Esophagus squamous epithelium (tissue), 5 donors: ENCODE measurements at places on chromosomes 1 and 21.

GRCh38 chr1:171919891-171920887, 78.9 kb downstream of the DNM3 start:
- DNase-seq: no peak

DNA sequence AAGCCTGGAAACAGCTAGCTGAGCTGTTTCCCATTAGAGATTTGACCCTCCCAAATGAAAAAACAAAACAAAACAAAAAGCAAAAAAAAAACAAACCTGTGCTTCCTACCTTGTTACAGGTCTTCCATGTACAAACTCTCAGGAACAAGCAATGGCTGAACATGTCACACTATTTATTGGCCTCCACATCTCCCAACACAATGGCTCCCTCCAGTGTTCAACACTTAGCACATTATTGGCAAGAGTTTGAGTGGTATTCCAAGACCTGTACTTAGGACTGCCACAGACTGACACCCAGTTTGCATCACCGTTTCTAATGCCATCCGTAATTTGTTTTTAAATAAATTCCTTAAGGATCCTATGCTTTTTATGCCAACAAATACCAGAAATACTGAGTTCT, 195.0 kb upstream of the OLFM3 start:
- no peak for DNase-seq

DNA sequence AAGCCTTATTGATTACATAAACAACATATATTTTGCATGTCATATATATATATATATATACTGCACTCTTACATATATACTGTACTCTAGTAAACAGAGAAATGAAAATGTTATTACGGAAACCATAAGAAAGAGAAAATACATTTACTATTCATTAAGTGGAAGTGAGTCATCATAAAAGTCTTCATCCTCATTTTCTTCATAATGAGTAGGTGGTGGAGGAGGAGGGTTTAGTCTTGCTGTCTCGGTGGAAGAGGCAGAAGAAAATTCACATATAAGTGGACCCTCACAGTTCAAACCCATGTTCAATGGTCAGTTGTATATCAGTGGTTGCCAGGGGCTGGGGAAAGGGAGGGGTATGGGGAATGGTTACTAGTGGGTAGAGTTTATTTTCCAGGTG, 8.0 kb upstream of the IFNLR1 start:
- no peak for DNase-seq

GRCh38 chr1:39554277-39554676, 22.3 kb downstream of the PABPC4 start:
- no peak for DNase-seq
